NCI-H774 (cell line): ENCODE measurements at places on chromosomes 1 and 21.

- DNase-seq, result no peak
Measured at GRCh38 chr21:31725202-31725839, 6.6 kb downstream of the SCAF4 start.

GRCh38 chr1:19337289-19337688 lies 25.2 kb downstream of the SLC66A1 start:
- no peak for DNase-seq

DNA sequence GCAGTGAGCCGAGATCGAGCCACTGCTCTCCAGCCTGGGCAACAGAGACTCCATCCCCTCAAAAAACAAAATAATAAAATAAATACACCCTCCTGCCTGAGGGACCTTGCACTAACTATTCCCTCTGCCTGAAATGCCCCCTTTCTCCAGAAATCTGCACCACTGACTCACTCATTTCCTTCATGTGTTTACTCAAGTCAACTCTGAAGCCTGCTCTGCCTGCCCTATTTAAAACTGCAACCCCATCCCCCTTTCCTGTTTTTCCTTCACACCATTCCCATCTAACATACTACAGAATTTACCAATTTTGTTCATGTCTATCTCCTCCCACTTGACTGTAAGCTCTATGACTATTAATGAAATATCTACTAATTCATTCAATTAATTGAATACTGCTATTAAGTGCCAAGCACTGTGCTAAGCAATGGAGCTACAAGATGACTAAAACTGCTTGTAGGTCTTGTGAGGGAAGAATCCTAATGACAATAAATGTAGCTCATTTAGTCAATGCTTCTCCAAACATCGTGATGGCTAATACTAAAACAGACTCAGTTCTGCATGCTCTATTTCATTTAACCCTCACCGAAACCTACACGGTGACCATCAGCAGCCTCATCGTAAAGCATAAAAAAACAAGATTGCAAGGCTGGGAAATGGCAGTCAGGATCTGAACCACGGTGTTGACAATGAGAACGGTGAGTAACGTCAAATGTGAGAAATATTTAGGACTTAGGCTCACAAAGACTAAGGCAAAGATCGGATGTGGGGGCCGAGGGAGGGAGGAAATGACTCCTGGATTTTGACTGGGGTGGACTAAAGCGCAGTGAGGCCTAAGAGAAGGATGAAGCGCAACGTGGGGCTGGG lies 749 bp upstream of the TMEM39B start:
- DNase-seq, result no peak

- DNase-seq, result no peak
Measured at GRCh38 chr1:79749607-79750006, 743.1 kb upstream of the ADGRL4 start.

DNA sequence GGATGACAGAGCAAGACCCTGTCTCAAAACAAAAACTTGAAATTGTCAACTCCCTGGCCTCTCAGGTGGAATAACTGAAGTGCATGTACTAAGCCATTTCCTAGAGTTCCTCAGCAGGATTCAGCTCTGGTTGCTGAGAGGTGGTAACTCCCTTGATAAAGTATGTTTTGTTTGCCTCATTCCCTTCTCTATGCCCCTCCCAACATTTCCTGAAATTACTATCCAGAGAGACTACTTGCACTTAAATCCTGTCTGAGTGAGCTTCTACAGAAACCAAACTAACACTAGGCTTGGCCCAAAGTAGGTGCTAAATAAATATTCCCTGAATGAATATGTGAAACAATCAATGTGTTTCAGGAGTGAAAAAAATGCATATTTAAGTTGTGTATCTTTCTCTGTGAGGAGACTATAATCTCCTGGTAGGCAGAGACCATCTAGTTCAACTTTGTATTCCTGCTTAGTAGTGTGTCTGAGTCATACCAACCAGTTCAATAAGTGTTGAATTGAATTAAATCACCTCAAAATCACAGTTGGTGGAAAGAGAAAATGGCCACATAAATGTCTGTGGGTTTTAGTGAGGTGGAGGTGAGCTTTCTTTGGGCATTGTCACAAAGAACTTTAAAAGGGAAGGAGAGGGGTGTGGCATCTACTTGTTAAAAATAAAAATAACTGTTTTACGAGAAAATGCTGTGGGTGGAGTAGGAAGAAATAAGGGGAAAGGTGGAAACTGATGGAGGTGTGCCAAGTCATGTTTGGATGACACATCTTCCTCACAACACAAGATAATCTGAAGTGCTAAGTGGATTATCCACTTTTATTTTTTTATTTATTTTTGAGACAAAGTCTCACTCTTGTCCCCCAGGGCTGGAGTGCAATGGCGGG lies 12.6 kb downstream of the RIMKLA start:
- DNase-seq, result no peak

GRCh38 chr1:89761901-89762300 lies 58.9 kb upstream of the LRRC8D start:
- DNase-seq, result no peak

GRCh38 chr1:201556841-201557571 lies 18.1 kb downstream of the NAV1 start:
- DNase-seq, result no peak

DNA sequence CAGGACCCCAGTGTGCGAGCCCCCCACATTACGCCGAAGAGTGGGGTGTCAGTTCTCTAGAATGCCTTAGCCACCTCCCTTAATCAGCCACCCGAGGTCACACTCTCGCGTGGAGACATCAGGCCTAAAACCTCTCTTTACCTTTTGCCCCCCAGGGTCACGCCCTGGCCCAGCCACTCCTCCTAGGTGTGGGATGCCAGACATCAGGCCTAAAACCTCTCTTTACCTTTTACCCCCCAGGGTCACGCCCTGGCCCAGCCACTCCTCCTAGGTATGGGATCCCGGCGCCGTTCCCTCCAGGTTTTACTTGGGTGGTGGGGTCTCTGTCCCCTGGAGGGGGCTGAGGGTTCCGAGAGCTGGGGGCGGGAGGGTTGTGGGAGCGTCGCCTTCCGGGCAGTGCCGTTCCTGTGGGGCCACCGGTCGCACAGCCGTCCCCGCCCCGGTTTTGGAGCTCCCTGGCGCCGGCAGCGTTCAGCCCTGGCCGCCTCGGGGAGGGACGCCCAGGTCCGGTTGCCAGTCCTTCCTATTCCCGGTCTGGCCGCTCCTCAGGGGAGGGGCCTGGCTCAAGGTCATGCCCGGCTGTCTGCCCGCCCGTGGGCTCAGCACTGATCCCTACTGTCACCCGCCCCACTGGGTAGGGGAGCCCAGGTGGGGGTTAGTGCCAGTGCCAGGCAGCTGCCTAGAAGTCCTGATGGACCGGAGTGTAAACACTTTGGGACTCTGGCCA lies 882 bp downstream of the VPS13D start:
- no peak for DNase-seq

DNA sequence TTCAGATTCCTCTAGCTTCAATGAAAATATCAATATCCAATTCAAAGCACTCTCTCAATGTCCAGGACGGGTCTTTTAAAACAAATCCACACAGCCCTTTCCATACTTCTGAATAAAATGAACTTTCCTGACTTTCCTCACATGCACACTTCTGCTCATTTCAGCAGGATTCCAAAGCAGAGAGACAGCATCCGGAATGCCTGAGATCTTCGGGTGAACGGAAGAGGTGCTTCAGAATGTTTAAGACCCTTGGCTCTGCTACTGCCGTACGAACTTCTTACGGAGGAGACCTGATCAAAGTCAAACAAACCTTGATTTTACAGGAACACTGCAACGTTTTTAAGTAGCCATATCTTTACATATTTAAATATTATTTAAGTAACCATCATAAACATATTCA lies 245.7 kb downstream of the PTBP2 start:
- DNase-seq, result no peak
